ENCODE measurements at places on chromosomes 3 and 15. TPM values are rescaled to one million over a fixed set of nuclear protein-coding genes. Genes with fewer than 3 reads are reported as not detected.

DNA sequence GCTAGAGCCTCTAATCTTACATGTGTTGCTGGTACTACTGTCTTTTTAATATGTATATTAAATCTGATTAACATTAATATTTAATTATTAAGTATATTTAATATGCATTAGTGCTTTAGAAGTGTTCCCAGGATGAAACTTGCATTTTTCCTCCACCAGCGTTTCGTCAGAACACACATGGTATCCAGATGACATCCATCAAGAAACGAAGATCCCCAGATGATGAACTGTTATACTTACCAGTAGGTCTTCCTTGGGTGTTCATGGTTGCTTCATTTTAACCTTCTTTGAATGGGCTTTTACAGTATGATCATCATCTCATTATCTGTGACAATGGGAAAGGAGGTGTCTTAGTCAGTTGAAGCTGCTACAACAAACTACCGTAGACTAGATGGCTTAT, 238.0 kb downstream of the TP63 start:
- DNase-seq = no peak

DNA sequence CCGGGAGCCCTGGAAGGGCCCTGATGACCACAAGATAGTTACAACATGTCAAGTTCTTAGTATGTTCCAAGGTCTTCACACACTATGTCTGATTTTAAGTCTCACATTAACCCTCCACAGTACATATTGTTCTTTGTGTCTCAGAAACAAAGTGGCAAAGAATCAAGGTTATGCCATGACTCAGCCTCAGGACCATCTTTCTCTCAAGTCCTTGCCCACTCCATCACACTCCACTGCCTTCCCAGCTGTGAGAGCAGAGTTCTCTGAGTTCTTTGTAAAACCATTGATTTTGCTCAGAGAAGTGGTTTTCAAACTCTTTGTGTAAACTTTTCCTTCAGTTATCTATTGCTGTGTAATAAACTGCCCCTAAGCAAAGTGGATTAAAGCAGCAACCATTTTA, 67.9 kb upstream of the C3orf80 start:
- DNase-seq = no peak

- no peak for DNase-seq
Measured at GRCh38 chr3:195035345-195036202, 235.4 kb downstream of the XXYLT1 start.

GRCh38 chr15:98177966-98178592, 217.6 kb downstream of the ARRDC4 start:
- no peak for DNase-seq

GRCh38 chr15:63950911-63951481, 95.3 kb downstream of the DAPK2 start:
- no peak for DNase-seq

- DNase-seq = no peak
Measured at GRCh38 chr3:32743934-32744333, 58.9 kb downstream of the CNOT10 start.

DNA sequence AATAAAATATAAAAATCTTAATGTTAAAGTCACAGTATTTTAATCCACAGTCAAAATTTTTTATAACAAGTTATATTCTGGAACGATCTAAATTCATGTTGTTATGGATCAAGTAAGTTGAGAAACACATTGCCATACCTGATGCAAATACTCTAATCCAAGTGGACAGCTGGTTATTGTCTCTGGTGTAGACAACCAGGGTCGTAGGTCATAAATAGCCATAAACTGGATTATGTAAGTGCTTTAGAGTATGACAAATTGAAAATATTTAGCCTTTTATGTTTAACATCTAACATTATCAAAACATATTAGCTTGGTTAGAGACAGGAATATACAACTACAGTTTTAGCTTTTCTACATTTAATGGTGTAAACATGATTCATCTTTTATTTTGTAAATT, 53.0 kb downstream of the PLSCR2 start:
- DNase-seq = no peak

GRCh38 chr15:78341057-78341987, 1.2 kb downstream of the CRABP1 start:
- no peak for DNase-seq

DNA sequence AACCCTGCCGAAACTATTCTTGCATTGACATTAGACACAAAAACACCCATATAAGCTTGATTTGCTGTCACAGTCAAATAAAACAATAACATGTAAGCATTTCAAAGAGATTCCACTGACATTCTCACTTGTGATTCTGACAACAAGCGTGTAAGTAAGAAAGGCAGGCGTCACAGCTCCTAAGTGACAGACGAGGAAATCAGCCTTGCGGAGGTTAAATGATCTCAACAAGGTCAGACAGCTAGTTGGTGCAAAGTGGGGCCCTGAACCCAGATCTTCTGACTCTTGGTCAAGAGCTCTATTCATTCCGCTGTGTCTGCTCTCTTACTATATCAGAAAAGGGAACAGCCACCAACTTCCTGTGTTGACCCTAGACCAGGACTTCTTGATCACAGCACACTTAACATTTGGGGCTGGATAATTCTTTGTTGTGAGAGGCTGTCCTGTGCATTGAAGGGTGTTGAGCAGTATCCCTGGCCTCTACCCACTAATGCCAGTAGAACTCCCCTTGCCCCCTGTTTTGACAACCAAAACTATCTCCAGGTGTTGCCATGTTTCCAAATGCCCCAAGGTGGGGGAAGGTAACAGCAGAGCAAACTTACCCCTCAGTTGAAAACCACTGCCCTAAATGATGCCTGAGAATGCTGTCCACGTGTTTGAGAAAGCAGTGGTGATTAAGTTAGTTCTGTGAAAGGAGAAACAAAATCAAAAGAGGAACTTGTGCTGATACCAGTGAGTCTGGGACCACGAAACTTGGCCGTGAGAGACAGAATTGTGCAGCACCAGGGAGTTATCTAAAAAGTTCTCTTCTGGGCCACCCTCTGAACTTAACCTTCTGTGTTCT, 86.1 kb downstream of the LIPC start:
- DNase-seq = no peak

DNA sequence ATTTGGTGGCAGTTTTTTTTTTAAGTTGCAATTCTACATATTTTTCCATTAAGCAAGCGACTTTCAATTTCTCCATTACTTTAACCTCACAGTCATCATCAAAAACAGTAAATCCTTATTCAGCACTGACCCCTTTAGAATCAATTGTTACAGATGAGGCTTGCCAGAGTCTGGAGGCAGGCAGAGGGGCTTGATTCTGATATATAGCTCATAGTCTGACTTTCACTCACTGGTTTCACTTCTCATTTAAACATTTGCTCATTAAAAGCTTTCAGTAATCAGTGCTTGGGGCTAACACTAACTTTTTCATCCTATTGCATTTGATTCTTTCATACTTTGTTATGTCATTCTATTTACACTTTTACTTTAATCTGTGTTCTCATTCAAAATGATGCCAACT, 88.4 kb downstream of the PYDC2 start:
- no peak for DNase-seq

DNA sequence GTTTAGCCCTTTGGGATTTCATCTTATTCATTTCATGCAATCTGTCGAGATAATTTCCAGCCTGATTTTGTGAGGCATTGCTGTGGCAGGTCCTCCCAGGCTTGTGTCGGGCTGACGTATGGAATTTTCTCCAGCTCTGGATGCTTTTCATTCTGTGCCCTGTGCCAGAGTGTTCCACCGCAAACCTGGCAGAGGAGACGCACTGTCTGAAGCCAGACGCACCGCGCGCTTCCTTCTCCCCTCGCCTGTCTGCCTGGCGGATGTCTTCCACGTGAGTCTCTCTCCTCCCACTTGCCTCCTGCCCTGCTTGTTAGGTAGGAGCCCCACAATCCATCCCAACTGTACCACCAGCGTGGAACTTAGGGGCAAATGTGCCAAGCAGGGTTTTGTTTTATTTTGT, 20.1 kb upstream of the GLCE start:
- DNase-seq = no peak

- no peak for DNase-seq
Measured at GRCh38 chr15:51634591-51635198, 12.1 kb upstream of the DMXL2 start.

GRCh38 chr3:185846037-185846436, 21.2 kb upstream of the IGF2BP2 start:
- DNase-seq = no peak

- no peak for DNase-seq
Measured at GRCh38 chr3:72597043-72597442, 251.2 kb downstream of the SHQ1 start.

- no peak for DNase-seq
Measured at GRCh38 chr3:63519426-63519825, 133.0 kb upstream of the SNTN start.

GRCh38 chr15:82928711-82929110, 23.8 kb downstream of the HOMER2 start:
- no peak for DNase-seq

DNA sequence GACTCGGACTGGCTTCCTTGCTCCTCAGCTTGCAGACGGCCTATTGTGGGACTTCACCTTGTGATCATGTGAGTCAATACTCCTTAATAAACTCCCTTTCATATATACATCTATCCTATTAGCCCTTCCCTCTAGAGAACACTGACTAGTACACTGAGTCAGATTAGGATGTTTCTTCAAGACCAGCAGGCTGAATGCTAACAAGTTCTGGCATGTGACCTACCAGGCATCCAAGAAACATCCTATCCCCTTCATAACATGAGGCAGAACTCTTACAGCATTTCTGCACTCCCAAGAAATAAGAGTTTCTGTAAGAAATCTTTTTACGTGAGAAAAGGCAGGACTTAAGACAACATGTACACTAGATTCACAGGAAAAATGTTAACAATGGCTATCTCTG, 9.3 kb downstream of the CFAP92 start:
- no peak for DNase-seq

DNA sequence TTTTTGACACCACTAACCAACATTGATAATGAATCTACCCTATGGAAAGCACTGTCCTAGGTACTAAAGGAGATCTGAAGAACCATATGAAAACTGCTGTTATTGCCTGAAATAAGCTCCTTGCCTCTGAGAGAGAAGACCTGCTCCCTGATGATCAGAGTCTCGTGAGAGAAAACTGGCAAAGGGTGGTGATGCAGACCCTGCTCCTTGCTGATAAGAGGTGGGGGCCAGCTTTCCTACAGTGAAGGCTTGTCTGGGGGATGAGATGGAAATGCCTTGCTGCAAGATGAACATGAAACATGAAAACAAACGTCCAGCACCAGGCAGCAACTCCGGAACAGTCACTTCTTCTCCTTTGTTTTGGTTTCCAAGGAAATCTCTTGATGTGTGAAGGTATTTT, 31.9 kb downstream of the RASGRP1 start:
- no peak for DNase-seq

GRCh38 chr3:156488767-156489166, 66.2 kb downstream of the SSR3 start:
- DNase-seq = no peak

GRCh38 chr3:122502139-122502538, 12.6 kb downstream of the KPNA1 start:
- no peak for DNase-seq

The RLBP1 gene
- not detected for total RNA-seq

The FHIT gene
- total RNA-seq = 3.2 TPM

The HERC2 gene
- total RNA-seq = 46.8 TPM

The ROBO2 gene
- total RNA-seq = not detected

The KCNAB1 gene
- total RNA-seq = 0.46 TPM

The A4GNT gene
- not detected for total RNA-seq

The CCR3 gene
- total RNA-seq = not detected

The REC114 gene
- not detected for total RNA-seq

The HRG gene
- total RNA-seq = 0.46 TPM

The MITF gene
- total RNA-seq = 105 TPM

All from gastrocnemius medialis (tissue), 4 donors.